CD4-positive, alpha-beta T cell treated with Interleukin-15 for 4 hours (primary cell): ENCODE measurements at places on chromosomes 13 and 19.
A peak's percentile ranks its signal among the peaks of the same experiment; 100 is the strongest.

DNA sequence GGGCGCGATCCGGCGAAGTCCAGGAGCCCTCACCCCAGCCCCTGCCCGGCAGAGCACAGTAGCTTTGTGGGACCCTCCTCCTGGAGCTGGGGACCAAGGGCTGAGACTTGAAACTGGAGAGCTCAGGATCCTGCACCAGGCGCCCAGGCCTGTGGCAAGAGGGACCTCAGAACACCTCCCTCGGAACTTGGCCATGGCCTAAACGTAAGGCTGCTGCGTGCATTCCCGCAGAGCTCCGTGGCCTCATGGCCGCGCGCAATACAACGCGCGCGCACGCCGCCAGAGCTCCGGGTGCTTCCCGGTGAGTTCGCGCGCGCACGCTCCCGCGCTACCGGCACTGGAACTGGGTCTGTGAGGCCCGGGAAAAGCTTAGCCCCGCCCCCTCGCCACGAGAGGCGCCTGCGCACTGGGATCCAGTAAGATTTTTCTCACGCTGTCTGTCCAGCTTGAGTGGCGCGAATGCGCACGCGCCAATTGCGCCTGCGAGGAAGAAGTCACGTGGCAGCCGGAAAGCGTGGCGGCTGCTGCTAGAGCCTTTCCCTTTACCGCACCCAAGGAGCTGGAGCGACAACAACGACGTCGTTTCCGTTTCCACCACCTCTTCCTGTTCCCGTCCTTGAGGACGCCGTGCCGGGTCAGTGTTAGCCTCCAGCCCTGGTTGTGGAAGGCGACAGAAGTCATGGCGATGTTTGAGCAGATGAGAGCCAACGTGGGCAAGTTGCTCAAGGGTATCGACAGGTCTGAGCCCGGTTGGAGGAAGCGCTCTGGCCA lies at the start of gene EIF3K:
TSS of gene EIF3K (plus strand) at position 599 of the 771 bp plus-strand sequence. CDS start at position 680, 81 bp downstream.
- DNase-seq: peak; percentile 98

DNA sequence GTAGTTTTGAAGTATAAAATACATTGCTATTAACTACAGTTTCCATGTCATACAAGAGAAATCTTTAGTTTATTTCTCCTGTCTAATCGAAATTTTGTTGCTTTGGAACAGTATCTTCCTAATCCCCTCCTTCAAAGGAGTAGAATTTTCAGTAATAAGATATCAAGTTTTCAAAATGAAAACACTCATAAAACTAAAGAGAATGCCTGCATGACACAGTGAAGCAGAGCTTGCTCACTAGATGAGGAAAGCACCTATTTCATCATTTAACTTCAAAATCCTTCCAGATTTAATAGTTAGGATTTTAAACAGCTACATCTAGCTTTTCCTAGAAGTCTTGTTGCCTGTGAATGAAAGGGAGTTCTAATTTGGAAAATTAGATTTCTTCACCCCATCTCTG lies 80.8 kb downstream of the TNFSF11 start:
- DNase-seq: no peak

GRCh38 chr13:97946951-97947588 lies 6.4 kb upstream of the IPO5 start:
- no peak for DNase-seq

DNA sequence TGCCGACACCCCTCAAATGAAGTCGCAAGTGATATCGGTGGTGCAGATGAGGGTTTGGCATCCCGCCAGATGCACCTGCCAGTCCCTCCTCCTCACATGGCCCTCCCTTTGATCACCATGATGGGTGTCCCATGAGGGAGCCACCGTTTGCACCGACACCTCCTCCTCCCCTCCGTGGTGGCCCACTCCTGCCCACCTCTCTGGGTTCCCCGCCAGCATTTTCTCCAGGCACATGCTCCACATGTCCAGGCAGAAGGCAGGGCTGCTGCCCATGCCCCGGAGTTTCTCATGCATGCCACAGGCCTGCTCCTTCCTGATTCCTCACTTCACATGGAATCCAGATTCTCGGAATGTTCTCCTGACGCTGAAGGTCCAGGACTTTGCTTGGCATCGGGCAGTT lies 49.3 kb downstream of the COL4A2 start:
- no peak for DNase-seq

DNA sequence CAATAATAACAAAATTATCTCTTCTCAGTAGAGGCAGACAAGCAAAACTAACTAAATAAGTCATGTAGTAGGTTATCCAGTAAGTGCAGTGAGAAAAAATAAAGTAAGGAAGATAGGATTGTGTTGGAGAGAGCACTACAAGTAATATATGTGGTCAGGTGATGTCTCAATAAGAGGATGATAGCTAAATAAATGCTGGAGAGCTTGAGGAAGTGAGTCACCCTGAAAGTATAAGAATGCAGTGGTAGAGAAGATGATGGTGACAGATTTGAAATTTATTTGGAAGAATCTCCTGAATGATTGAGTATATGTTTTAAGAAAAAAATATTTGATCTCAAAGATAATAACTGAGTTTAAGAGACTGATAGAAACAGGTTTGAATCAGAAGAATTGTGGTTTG lies 152.2 kb upstream of the PRR20A start:
- DNase-seq: no peak

- DNase-seq: no peak
Observed at GRCh38 chr19:1271528-1272422, 2.6 kb downstream of the CIRBP start.

DNA sequence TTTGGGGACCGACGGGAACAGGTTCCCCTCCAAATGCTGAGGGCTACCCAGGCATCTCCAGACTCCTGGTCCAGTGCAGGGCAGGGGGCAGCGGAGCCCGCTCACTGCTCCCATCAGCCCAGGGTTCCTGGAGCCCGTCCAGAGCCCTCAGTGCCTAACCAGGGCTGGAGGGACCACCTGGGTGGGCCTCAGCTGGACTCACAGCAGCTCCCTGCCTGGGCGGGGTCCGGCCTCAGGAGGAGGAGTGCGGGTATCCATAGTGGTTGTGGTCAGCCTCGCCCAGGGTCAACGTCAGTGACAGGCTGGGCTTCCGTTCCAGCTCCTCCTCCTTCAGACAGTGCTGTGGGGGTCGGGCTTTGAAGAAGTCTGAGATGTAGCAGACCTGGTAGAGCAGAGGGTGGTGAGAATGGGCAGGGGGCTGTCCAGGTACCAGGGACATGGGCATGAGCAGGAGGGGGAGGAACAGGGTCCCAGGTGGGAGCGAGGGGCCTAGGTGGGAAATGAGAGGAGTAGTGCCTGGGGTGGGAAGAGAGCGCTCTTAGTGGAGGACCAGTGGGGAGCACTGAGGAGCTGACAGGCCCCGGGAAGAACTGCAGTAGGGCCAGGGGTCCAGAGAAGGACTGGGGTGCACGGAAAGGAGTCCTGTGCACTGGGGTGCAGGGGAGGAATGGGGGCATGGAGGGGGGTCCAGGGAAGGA lies 9.9 kb downstream of the PLPP2 start:
- no peak for DNase-seq

DNA sequence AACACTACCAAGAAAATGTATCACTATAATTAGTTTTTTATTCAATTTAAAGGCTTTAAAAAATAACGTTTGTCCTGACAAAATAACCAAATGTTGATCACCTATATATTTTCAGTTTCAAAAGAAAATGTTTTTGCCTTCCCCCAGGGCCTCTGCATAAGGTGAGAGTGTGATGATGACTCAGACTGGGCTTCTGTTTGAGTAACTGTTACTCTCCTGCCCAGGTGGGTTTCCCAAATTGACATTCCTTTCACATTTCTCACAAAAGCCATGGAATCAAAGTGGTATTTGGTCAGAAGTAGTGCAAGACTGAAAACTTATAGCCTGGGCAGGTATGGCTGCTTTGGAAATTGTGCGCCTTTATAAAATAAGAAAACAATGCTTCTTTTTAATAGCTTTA lies 180.6 kb downstream of the COG6 start:
- no peak for DNase-seq

GRCh38 chr13:52036037-52036436 lies 11.5 kb downstream of the UTP14C start:
- no peak for DNase-seq

DNA sequence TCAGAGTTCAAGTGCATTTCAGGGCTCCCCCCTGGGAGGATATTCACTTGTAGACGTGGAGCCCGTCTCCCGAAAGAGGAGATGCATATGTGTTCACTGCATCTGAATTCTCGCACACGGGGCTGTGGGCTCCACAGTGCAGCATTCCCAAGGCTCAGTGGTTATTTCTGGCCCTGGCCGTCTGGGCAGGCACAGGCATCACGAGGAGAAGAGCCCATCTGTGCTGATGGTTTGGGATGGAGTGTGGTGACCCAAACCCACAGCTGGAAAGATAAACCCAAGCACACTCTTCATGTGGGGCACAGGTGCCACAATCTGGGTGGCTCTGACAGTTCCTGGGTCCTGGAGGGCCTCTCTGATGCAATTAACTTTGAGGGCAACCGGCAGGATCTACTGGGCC lies 242.1 kb downstream of the TSHZ3 start:
- no peak for DNase-seq

- no peak for DNase-seq
Observed at GRCh38 chr13:51107996-51108395, 3.1 kb downstream of the C13orf42 start.

DNA sequence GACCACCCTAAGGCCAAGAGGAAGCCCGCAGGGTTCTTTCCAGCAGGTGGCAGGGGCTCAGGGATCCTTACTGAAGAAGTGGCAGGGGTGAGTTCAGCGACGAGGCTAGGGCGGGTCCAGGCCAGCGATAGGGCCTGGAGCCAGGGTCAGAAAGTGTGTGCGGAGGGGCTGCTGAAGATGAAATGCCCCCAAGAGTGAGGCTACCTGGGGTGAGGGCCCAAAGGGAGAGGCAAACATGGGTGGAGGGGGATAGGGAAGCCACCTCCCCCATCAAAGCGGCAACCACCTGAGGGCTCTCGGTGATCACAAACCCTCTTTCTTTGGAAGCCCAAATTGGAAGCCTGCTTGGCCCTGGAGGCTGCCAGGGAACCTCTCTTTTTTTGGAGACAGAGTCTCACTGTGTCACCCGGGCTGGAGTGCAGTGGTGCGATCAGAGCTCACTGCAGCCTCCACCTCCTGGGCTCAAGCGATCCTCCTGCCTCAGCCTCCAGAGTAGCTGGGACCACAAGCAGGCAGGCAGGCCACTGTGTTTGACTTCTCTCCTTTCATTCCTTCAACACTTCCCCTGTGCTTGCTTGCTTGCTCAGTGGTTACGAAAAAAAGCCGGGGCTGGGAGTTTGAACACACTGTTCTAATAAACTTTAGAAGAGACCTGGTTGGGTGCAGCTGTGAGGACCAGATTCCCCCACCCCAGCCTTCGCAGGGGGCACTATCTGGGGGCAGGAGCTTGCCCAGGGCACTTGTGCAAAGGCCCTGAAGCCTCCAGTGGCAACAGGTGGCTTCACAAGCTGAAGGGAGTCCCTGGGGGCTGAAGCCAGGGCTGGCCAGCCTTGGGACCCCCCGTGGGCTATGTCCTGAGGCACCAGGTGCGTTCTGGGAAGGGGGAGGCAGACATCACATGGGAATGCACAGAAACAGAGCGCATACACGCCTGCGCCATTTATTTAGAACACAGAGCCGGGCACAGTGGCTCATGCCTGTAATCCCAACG lies 1.4 kb upstream of the ATP8B3 start:
- no peak for DNase-seq

DNA sequence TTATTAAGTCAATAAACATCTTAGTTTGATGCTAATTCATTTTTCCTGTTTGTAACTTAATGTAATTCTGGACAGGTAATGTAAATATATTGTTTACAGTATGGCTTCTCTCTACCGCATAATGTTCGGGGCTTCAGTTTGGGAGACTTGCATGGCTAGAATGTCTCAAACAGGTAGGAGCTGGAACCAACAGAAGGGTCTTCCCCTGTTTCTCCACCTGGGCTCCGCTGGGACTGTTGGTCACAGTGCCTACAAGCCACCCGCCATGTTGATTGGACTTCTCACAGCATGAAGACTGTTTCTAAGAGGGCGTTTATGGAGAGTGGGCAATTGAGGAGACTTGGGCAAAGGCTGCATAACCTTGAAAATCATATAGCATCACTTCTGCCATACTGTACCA lies 148.6 kb downstream of the UFM1 start:
- no peak for DNase-seq

- no peak for DNase-seq
Observed at GRCh38 chr13:71503781-71504180, 363.2 kb downstream of the DACH1 start.

- DNase-seq: no peak
Observed at GRCh38 chr13:38002606-38003005, 133.0 kb upstream of the TRPC4 start.

DNA sequence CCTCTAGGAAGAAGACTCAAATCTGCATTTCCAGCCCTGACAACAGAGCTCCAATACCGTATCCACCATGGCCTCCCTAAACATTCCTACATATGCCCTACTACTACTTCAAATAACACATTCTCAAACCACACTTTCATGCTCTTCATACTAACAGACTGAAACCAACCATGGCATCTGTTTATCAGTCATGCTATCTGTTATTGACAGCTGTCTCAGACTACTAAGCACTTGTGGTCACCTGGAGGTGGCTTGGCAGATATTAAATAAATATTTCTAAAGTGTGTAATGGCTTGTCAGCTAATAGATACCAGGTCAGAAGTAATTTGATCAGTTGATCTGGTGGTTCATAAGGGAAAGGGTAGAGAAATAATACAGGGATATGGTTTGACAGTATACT lies 489.1 kb downstream of the DIAPH3 start:
- no peak for DNase-seq

GRCh38 chr19:41027273-41027967 lies 36.3 kb downstream of the CYP2B6 start:
- no peak for DNase-seq

DNA sequence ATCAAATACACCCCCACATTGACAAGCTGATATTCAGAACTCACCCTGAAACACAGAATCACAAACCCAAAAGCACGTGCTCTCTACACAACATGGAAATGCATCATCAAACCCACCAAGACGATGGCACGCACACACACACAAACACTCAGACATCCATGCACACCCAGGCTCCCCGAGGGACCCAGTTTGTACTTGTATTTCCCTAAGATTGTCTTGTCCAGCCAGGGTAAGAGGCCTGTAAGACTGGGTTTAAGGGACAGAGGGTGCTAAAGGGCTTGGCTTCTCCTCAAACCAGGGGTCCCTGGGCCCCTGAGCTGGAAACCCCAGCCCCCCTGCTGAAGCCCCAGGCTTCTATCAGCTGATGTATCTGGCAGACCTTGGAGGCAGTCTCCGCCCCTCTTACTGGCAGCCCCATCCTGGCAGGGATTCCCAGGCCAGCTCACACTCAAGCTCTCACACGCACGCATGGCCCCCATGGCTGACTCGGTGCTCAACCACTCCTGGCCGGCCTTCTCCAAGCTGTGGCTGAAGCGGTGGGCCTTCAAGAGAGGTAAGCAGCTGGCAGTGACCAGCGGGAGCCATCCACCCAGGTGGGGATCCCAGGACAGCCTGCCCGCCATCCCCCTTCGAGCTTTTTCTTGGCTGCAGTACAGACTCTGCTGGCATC lies 6.5 kb downstream of the ARHGEF18 start:
- DNase-seq: no peak

GRCh38 chr13:113151745-113152690 lies 6.4 kb upstream of the PROZ start:
- no peak for DNase-seq

DNA sequence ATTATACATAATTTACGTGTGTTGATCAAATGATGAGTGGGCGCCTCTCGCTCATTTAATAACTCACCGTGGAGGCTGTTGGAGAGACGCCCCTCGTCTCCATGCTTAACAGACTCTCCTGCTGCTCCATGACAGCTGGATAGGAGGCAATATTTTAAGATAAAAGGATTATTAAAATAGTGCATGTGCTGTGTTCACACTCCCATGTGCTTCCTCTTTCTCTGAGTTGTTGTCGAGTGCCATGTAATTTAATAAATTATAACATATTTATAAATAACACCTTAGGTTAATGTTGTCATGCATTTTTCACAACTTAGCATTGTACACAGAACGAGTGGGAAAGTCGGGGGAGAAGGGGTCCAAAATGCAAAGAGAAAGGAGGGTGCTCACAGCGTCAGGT lies 161.4 kb upstream of the TSHZ3 start:
- DNase-seq: no peak
